Colonic mucosa (tissue), 4 donors: ENCODE measurements at places on chromosomes 2 and 18.

GRCh38 chr18:49628881-49629795 is 67.3 kb downstream of the LIPG start:
- DNase-seq: peak; percentile 49

- no peak for DNase-seq
Observed at GRCh38 chr2:216690853-216691741, 4.3 kb downstream of the IGFBP5 start.

GRCh38 chr2:105399207-105399861 is 483 bp upstream of the FHL2 start:
- no peak for DNase-seq

GRCh38 chr2:96663829-96664228 is 21.3 kb downstream of the FER1L5 start:
- no peak for DNase-seq

GRCh38 chr18:48124857-48125626 is 194.6 kb upstream of the SMAD2 start:
- DNase-seq: no peak

GRCh38 chr18:40752316-40752715 is 1202.7 kb upstream of the PIK3C3 start:
- no peak for DNase-seq

- no peak for DNase-seq
Observed at GRCh38 chr18:13872373-13872772, 43.0 kb downstream of the MC2R start.
